Thoracic aorta (tissue), 2 donors: ENCODE measurements at places on chromosomes 6 and 20. TPM values are rescaled to one million over a fixed set of nuclear protein-coding genes. Genes with fewer than 3 reads are reported as not detected.

- DNase-seq = no peak
Observed at GRCh38 chr20:23374441-23374840, 12.5 kb downstream of the GZF1 start.

HSD17B8 gene
- 4.0 TPM for total RNA-seq

DNA sequence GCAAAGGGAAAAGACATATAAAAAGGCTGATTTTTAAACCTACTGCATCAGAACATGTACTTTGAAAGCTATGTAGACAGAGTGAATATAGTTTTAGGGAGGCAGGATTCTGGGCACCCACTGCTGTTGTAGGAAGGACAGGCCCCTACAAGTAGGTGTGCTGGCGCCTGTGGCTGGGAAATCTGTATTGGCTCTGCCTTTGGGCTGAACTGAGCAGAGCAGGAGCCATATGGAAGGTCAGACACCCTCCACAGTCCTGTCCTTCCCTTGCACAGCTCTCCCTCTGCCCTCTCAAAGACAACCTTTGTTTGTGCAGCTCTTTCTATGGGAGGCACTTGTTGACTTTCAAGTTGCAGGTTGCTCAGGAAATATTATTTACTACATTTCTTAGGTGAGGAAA, 18.4 kb upstream of the ULBP3 start:
- no peak for DNase-seq

SOX18 gene
- 15.3 TPM for total RNA-seq

DNA sequence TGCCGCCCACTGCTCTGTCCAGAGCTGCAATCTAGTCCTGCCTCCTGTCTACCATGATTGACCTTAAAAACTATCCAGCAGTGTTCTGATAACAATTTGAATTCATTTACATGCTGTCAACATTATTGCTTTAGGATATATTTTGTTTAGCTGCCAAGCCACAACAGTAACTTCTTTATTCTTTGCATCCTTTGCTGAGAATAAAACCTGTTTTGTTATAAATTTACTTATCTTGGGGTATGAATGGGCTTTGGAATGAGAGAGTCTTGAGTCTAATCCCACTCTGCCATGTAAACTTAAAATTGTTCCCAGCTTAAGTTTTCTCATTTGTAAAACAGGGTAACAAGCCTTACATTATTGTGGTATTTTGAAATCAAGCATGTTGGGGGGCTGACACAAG, 116.4 kb downstream of the FLRT3 start:
- no peak for DNase-seq

GRCh38 chr20:36613974-36614373, 8.4 kb downstream of the RAB5IF start:
- no peak for DNase-seq

- DNase-seq = no peak
Observed at GRCh38 chr6:138726757-138727097, 46.8 kb upstream of the CCDC28A start.

DNA sequence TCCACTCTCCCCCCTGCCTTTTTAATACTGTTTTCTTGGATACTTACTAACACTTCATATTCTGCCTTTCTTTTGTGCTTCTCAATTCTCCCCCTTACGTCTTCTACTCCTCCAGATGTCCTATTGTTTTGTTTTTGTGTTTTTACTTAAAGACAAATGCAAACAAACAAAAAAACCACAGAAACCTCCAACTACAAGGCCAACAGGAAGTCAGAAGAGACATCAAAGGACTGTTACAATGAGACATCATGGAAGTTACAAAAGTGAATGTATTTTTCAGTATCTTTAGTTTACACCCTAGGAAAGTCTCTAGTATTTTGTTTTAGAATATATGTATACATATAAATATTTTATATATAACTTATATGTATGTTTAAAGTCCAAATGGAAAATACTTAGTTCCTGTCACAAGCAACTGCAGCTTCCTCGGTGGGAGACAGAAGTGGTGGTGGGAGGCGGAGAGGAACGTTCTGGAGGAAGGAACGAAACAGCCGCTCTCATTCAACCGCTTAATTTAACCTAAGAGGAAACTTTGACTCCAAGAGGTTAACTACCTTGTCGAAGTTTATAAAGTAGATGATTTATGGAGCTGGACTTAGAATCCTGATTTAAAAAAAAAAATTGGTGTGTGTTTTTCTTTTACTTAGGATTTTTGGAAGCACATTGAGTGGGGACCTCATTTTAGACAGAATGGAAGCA, 168.9 kb upstream of the PDE10A start:
- no peak for DNase-seq

- DNase-seq = no peak
Observed at GRCh38 chr20:40600441-40601219, 88.4 kb downstream of the MAFB start.

- DNase-seq = no peak
Observed at GRCh38 chr6:65728879-65729479, 22.0 kb upstream of the EYS start.

GRCh38 chr20:3732327-3733118, at the start of gene HSPA12B:
Gene HSPA12B (plus strand): TSS chr20:3732685. CDS start chr20:3738675, 5,990 bp downstream.
- DNase-seq = no peak

GRCh38 chr20:9886227-9886626, 47.4 kb upstream of the PAK5 start:
- DNase-seq = no peak

DNA sequence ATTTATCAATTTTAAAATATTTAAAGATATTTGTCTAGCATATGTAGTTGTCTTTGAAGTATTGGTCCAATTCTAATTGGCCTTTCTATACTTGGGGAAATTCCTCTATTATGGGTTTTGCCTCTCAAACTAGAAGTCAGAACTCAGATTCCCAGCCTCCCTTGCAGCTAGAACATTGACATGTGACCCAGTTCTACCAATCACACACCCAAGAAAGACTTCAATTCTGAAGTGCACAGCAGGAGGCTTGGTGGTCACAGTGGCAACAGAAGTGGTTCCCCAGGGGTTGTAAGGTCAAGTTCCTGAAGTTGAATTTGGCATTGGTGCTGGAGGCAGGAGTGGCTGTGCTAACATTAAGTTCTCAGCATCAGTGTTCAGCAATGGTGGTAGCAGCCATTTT, 14.8 kb upstream of the FKBP5 start:
- DNase-seq = no peak

GTSF1L gene
- total RNA-seq = not detected

HLA-DQA1 gene
- 4.5 TPM for total RNA-seq

DNA sequence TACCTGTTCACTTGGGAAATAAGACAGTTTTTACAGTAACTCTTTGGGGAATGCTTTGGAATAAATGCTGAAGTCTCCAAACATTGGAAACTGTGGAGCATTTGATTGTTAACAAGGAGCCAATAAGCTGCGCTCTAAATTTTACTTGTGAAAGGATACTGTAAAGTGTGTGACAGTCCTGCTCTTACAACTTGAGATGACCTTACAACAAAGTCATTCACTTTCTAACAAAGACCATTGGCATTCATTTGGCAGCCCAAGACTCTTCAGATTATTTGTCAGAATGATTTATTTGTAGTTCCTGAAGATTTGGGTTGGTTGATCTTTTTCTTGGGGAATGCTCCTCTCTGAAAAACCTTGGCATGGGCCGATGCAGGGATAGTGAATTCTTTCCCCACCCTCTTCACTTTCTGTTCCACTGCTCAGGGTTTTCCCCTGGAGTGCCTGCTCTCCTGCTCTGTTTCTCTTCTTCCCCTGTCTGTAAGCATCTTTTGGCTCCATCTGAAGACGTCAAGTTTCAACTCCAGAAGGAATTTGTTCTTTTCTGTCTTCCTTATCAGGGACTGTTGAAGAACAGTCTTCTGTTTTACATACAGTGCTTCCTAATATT, 116.4 kb downstream of the AKAP7 start:
- no peak for DNase-seq

DNA sequence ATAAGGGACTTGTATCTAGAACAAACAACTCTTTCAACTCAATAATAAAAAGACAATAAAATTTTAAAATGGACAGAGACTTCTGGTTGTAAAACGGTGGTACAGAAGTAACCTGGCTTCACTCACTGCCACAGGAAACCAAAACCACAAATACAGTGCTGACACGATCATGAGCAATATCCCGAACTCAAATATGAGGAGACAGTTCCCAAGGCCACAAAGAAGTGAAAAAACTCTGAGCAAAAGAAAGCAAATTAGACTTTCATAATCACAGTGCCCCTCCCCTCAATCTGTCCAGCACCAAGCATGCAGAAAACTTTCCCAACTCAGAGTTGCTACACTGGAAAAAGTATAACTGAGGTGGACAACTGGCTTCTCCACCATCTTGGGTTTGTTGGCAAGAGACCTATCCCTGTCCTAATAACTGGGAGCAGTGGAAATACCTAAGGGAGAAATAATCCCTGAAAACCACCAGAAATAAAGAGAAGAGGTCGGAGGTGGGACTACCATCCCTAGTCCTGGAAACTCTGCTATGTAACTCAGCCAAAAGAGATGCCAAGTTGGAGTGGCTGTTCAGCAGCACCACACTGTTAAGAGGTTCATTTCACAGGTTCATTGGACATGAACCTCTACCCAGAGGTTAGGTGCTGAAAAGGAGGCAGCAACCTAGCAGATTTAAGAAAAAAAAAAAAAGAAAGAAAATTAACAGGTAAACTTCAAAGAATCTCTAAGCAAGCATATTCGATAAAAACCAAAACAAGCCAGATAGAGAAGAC, 55.5 kb downstream of the REV3L start:
- no peak for DNase-seq
